HuH-7 (cell line): ENCODE measurements at places on chromosomes 1 and 21.

GRCh38 chr21:14550135-14550534 lies 4.0 kb upstream of the SAMSN1 start:
- DNase-seq = no peak

GRCh38 chr1:160797861-160798273 lies 1.9 kb downstream of the LY9 start:
- no peak for DNase-seq

- DNase-seq = no peak
Observed at GRCh38 chr1:117143871-117144270, 22.3 kb upstream of the TRIM45 start.

- peak; percentile 21 for DNase-seq
Observed at GRCh38 chr21:35256468-35256988, 207.4 kb upstream of the RUNX1 start.

- DNase-seq = no peak
Observed at GRCh38 chr1:209375671-209376365, 207.7 kb upstream of the CAMK1G start.

GRCh38 chr1:64505232-64505943 lies 35.5 kb downstream of the CACHD1 start:
- DNase-seq = no peak

DNA sequence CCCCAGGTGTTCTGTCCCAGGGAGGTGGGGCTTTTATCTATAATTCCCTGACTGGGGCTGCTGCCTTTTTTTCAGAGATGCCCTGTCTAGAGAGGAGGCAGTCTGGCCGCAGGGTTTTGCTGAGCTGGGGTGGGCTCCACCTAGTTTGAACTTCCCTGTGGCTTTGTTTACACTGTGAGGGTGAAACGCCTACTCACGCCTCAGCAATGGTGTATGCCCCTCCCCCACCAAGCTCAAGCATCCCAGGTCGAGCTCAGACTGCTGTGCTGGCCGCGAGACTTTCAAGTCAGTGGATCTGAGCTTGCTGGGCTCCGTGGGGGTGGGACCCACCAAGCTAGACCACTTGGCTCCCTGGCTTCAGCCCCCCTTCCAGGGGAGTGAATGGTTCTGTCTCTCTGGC lies 124.3 kb downstream of the CENPF start:
- no peak for DNase-seq

DNA sequence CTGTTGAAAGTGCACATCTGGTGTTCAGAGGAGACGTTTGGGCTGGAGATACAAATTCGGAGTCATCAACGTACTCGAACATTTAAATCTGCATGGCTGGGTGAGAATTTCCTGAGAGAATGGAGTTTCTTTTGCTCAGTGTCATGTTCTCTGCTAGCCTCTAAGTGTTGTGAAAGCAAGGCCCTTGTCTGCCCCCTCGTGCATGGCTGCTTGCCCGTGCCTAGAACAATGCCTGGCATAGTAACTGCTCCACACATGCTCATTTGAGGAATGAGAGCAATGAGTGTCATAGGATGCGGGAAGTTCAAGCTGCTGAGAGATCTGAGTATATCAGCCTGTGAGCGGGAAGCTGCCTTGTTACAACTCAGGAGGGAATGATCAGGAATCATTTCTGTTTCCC lies 171.1 kb upstream of the CSF3R start:
- no peak for DNase-seq

DNA sequence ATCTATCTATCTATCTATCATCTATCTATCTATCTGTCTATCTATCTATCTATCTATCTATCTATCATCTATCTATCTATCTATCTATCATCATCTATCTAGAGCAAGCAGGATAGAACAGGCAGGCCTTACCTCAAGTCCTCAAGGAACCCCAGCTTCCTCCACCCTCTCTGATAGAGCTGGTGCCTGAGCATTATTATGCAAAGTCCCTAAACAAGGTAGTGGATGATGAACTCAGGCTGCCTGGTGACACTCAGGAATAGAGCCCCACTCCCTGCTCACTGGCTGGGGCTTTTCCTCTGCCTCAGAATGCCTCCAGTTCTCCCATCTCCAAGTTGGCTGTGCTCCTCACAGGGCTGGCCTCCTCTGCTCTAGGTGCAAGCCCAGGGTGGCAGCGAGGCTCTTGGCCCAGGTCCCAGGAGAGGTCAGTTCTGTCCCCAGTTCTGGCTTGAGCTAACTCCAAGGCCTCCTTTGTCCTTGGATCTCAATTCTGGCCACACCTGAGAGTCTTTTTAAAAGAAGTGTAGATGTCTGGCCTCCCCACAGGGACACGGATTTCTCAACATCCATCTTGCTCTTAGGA lies 60.2 kb downstream of the PCP4 start:
- DNase-seq = no peak

- DNase-seq = no peak
Observed at GRCh38 chr21:29005696-29006095, 13.0 kb upstream of the LTN1 start.

GRCh38 chr1:226820941-226821718 lies 49.3 kb upstream of the PSEN2 start:
- DNase-seq = no peak

DNA sequence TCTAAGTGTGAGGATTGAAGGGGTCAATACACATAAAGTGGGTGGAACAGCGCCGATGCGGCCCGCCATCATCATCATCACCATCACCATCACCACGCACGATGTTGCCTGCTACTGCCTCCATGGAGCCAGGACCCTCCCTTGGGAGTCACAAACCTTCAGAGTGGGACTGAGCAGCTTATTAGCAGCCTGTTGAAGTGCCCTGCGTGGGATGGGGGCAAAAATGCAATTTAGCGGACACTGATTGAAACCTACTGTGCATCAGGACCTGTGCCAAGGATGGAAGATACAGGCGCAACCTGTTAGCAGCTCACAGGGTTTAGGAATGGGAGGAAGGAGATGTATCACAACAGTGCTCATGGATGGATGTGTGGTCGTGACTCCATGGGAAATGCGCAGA lies 26.7 kb downstream of the STPG1 start:
- no peak for DNase-seq

DNA sequence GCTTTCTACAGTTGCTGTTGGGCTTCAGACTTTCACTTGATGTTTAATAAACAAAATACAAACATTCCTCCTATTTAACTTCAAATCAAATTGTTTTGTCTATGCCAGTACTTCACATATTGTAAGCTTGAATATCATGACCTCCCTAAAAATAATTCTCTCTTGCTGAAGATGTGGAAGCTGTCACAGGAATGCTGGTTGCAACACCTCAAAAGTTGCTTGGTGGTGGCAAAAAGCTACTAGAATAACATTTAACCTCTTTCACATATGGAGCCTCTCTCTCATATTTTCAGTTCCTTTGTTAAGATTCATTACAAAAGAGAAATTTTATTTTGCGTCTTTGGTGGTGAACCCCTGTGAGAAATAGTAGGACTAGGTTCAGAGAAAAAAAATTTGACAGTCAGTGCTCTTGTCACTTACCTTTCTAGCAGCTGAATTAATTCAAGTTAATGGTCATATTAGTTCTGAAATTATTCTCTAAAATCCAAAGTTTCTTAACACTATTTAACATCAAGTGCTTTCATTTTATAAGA lies 25.5 kb upstream of the F13B start:
- no peak for DNase-seq

- no peak for DNase-seq
Observed at GRCh38 chr1:228472655-228473054, 14.5 kb upstream of the RNF187 start.

DNA sequence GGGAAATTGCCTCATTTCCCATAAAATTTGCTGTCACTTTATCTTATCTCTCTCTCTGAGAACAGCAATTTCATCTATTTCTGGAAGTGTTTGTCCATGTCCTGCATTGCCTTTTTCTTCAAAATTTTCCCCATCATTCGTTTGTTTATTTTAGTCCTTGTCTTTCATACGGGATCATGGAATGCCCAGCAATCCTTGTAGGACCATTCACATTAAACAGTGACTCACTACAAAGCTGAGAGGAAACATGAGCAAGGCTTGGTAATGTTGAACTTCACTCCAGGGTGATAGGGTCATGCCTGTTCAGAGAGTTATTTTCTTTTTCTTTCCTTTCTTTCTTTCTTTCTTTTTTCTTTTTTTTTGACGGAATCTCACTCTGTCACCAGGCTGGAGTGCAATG lies 32.2 kb upstream of the HNRNPU start:
- peak; percentile 32 for DNase-seq

- DNase-seq = no peak
Observed at GRCh38 chr1:225921734-225922709, 2.0 kb downstream of the PYCR2 start.

GRCh38 chr1:31783846-31784245 lies 19.7 kb upstream of the ADGRB2 start:
- DNase-seq = no peak

DNA sequence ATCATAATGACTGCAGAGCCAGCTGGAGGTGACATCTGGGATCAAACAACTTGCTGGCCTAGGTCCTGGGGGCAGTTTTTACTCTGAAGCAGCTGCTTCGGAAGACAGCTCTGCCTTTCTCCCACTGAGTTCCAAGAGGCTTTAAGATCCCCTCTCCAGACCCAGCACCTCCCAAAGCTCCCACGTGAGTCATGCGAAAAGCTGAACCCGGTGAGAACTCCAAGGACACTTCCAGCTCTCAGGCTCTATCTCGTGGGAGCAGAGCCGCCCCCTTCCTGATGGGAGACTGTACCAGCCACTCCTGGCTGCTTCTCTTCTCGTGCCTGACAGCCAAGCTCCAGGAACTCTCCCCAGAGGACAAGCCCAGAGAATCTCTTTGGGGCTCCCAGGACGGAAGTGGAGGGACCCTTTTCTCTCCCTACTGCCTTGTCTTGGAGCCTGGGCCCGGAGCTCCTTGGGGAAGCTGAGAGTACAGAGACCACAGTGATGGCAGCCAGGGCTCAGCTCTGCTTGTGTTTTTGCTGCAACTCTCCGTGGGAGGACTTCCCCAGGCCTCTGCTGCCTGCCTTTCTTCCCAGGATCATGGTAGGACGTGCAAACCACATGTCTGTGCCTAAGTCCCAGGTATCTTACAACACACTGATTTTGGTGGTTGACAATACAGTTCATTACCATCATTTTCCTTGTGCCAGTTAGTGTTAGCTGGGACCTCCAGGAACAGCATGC lies 40.6 kb downstream of the STUM start:
- no peak for DNase-seq

- no peak for DNase-seq
Observed at GRCh38 chr1:65477414-65478378, 57.2 kb downstream of the LEPR start.

GRCh38 chr21:32414579-32415358 lies 2.3 kb downstream of the EVA1C start:
- DNase-seq = no peak

GRCh38 chr1:117512728-117513321 lies 93.0 kb upstream of the TENT5C start:
- no peak for DNase-seq

- no peak for DNase-seq
Observed at GRCh38 chr1:188314557-188315137, 1485.9 kb downstream of the PLA2G4A start.

DNA sequence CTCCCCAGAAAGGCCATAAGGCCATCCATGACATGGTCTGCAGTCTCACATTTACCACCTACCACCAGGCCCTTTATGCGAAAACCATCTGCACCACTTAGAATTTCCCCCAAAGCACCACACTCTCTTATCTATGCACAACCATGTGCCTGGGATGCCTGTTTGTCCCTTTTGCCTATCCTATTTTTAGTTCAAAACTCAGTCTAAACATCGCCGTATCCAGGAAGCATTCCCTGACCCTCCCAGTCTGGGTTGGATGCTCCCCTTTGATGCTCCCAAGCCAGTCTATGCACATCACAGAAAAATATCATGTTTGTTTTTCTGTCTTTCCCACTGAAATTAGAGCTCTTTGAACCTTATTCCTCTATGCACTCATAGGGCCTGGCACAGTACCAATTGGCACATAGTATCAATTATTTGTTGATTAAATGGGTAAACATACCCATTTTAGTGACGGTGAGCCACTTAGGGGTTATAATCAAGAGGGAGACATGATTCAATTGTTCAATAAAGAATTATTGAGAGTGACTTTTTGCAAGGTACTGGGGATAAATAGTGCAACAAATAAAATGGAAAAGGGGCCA lies 6.7 kb downstream of the MPL start:
- no peak for DNase-seq

DNA sequence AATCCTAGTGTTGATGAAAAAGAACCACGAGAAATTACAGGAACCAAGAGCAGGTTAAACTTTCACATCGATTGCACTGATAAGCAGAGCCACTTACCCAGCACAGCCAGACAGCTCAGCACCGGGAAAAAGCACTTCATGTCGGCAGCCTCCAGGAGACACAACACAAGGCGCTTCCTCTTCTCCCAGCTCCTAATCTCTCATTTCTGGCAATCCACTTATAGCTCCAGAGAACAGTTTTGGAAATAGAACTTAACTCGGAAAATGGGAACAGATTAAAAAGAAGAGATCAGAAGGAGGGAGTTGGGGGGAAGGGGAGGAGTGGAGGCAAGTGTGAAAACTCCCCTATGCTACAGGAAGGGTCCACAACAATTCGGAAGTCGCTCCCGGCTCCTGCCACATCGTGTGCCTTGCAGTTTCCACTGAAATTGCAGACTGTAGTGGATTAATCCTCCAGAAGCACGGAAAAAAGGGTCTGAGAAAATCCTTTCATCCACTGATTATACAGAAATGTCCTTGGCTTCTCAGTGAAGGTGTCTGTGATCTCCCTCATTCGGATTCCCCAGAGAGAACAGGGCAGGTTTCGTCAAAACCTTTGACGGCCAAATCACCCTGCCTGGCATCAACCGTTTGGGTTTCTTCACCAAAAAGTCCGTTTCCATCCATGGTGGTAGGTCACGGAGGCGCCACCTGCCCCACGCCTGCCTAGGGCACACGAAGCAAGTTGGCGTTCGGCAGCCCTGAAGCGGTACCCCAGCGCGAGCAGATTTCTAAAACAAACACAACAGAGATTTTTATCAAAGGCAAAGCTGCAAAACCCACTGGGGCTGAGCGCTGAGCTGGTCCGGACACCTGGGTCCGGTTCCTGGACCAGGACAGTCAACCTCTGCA lies 1.1 kb downstream of the IGSF3 start:
- no peak for DNase-seq

DNA sequence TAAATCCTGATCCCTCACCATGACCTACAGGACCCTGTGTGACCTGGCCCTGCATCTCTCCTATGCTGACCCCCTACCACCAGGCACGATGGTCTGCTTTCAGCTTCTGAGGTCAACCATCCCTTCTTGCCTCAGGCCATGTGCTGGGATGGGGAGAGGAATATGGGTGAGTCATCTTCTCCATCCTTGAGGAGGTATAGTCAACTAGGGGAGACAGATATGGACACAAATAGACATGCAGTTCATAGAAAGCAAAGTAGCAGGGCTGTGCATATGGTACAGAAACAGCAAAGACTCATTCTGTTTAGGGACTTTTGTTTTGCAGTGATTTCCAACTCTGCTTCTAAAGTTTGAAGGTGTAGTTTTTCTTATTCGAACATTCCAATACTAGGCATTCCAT lies 250.8 kb upstream of the FGGY start:
- no peak for DNase-seq
